ENCODE measurements at places on chromosomes 6 and 20. TPM values are rescaled to one million over a fixed set of nuclear protein-coding genes. Genes with fewer than 3 reads are reported as not detected.

- no peak for DNase-seq
Observed at GRCh38 chr20:15610787-15611186, 962.5 kb downstream of the KIF16B start.

DNA sequence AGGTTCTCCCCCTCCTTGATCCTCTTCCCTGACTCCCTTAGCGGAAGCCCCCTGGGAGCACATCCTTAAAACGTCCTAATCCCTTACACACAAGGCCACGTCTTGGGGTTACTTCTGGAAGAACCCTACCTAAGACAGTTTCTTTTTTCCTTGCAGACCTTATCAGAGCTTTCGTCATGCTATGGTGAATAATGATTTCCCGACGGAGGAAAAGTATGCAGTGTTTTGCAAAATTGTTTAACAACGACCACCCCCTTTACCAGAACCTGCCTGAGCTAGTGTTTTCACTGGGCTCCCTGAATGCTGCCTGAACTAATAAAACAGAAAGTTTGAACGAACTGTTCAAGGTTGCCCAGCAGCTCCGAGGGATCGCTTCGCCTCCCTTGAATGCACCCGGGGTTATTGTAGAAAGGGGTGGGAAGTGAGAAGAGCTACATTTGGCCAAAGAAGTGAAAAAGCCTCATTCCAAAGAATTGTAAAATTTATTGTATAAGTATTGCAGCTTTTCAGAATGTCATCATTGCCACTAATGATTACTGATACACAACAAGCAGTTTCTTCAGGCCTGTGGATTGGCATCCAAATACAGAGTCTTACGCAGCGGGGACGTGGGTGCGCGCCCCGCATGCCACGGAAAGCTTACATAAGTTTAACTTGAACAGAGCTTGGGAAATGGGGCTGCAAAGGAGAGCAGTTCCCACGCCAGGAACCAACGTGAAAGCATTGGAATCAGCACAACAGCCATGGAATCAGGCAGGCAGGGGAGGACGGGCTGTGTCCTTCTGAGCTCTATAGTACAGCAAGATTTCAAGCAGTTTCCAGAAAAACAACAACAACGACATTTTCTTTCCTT is 27.9 kb upstream of the ZBP1 start:
- DNase-seq, result no peak

DNA sequence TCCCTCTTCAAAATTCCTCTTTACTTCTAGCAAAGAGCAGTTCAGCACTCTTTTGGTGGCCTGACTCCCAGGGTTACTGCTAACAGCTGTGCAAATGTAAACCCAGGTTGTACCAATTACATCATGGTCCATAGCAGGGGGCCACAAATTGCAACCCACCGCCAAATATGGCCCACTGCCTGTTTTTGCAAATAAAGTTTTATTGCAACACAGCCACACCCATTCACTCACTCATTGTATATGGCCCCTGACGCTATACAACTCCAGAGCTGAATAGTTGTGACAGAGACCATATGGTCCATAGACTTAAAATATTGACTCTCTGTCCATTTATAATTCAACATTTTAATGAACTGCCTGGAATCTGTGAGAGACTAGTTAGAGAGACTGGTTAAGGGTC is 233.4 kb downstream of the NFATC2 start:
- no peak for DNase-seq

- DNase-seq, result no peak
Observed at GRCh38 chr6:160960839-160961238, 30.7 kb upstream of the MAP3K4 start.

GRCh38 chr6:153357391-153357790 is 226.3 kb upstream of the RGS17 start:
- no peak for DNase-seq

GRCh38 chr20:40010483-40010882 is 678.6 kb downstream of the MAFB start:
- no peak for DNase-seq

SLC22A2 gene
- 15.0 TPM for polyA plus RNA-seq

Data from renal cortex interstitium (tissue), 15 donors.